ENCODE measurements at places on chromosomes 12 and 14.
A peak's percentile ranks its signal among the peaks of the same experiment; 100 is the strongest.

DNA sequence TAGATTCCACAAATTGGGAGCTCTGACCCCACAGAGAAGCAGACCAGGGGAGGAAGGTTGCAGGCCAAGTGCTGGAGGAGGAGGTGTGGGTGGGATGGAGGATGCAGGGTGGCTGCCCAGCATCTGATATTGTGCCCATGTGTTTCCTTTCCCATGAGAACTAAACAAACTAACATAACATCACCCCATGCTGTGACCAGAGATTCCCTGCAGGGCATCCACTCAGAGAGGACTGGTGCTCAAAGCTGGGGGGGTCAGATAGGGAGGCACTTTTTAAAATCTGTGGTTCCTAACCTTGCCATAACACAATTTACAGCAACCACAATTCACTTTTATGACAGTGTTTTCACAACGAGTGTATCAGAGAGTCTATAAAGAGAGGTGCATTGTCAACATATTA lies 1277.6 kb downstream of the AACS start:
- DNase-seq: no peak

DNA sequence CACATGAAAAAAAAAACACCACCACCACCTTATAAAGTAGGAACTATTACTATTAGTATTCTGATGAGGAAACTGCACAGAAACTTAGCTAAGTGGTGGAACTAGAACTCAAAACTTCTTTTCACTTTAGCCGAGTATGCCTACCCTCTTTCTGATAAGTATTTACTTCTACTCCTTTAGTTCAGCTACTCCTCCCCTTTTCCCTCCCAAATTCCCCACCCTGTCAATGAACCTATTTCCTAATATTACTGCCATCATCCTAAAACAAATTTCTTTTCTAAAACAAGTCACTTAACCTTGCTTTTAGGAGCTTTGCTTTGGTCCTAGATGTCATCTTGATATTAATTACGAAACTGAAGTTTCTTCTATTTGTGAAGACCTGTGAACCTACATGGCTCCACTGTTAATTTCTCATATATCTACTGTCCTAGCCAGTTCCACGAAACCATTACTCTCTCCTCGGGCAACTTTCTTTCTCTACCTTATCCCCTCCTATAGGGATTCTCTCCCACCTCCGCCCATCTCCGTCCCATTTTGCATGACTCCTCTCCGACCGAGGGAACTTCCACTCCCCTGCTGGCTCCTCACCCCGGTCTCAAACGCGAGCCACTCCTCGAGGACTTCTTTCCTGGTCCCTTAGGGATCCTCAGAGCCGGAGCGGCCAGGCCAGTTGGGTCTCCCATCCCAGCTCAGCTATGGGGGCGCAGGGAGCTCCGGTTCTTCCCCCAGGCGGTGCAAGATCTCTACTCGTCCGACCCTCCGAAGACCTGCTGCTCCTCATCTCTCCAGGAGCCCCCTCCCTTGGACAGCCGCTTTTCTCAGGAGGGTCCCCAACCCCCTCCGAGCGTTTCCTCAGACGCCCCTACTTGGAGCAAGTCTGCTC lies 1.1 kb downstream of the NUMB start:
- peak; percentile 41 for DNase-seq

DNA sequence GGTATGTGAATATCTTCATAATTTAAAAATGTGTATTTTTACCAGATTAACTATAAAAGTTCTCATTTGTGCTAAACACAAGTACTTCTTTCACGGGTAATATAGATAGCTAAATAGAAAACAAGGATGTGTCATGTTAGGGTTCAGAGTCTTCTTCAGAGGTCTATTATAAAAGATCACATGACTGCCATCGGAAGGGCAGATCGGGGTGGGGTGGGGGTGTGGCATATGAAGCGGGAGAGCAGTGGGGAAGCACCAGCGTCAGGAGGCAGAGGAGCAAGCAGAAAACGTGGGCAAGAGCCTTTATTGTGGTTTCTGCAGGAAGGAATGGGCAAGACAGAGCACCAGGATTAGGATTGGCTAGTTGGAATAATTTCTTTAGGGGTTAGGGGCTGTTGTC lies 63.7 kb upstream of the DNM1L start:
- no peak for DNase-seq

DNA sequence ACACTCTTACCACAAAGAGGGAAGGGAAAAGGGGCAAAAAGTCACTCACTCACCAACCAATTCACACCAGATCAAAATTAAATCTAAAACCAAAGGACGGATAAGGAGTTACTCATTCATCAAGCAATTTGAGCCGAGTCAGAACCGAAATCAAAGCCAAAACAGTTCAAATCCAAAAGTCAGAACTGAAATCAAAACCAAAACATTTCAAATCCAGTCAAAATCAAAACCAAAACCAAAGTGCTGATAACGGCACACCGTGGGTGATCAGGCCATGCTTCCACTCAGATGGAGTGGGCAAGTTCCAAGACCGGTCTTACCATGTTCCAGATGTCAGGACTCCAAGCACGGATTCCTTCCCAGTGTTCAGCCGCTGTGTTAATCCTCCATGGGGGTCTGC lies 139.5 kb downstream of the SLC38A6 start:
- no peak for DNase-seq

GRCh38 chr14:59570122-59570521 lies 6.5 kb downstream of the CCDC175 start:
- no peak for DNase-seq

DNA sequence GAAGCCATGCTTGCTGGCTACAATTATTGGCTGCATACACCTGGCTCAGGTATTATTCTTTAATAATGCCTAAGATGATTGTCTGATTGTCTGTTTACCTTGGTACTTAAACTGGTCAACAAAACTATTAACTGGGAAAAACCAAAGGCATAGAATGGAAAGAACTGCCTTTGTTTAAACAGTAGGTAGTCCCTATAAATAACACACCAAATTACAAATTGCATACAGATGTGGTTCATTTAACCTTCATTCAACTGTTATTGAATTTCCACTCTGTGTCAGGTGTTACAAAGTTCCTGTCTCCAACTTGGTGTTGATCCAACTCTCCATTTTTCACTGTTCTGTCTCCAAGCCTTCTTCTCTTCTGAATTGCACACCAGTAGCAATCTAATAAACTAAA lies 79.8 kb upstream of the FSCB start:
- DNase-seq: no peak

DNA sequence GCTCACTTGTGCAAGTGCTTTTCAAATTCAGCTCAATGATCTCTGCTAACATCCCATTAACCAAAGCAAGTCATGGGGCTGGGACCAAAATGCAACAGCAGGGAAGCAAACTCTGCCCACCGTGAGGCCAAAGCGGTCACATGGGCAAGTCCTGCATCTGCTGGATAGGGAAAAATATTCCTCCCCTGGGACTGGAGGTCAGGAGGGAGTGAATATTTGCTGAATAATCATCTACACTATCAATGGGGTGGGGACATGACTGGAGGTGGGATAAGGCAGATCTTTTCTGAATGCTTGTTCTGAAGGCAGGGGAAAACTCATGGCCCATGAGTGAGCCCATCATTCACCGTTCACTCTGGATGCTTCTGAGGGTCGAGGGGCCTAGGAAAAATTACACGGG lies 45.1 kb upstream of the VRK1 start:
- no peak for DNase-seq

DNA sequence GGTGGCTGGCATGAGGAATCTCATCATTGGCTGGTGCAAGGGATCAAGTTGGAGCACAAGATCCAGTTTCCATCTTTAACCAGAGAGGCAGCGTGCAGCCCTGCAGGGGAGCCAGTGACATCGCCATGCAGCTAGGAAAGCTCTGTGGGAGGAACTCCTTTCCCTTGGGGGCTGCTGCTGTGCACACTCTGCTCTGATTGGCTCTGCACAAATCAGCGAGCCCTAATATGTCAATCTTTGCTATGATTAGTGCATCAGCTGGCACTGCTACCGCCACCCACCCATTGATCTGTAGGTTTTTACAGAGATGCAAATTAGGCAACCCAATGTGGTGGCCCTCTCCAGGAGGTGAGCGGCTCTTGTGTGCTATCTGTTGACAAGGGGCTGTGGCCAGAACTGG lies 262.6 kb downstream of the PCNX1 start:
- DNase-seq: no peak

DNA sequence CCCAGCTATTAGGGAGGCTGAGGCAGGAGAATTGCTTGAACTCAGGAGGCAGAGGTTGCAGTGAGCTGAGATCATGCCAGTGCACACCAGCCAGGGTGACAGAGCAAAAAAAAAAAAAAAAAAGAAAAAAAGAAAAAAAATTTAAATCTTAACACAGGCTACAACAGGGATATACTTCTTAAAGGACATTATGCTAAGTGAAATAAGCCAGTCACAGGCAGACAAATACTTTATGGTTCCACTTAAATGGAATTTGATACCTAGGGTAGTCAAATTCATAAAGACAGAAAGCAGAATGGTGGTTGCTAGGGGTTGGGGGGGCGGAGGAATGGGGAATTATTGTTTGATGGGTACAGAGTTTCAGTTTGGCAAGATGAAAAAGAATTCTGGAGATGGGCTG lies 14.8 kb upstream of the PPTC7 start:
- DNase-seq: no peak

All from SK-N-SH (cell line).